ENCODE measurements at places on chromosomes 12 and 14. TPM values are rescaled to one million over a fixed set of nuclear protein-coding genes. Genes with fewer than 3 reads are reported as not detected.

The PPTC7 gene
- 3.6 TPM for total RNA-seq

The RD3L gene
- not detected for total RNA-seq

DNA sequence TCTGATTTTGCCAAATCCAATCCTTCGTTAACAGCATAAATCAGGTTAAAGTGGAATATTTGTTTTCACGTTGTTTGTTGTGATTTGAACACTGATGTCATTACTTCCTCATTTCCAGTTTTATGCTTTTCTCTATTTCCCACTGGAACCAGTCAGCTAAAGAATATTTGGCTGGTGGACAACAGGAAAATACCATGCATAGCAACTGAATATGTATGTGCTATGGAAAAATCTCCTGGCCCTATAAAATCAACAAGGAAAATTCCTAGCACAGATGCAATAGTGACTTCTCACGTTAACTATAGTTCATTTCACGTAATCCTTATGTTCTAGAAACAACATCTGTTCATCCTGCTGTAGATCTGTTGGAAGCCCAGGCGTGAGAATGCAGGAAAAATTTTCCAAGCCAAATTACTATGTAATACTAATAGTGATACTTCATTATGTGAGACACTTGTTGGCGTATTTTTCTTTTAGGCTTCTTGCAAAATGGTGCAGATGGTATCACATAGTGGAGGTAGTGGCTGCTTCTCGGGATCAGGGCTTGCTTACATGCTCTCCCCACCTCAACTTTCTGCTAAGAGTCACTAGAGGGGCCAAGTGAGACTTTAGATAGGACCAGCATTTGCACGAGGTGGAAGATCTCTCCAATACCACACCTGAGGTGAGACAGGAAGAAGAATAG, 86.3 kb upstream of the USP44 start:
- DNase-seq, result peak; percentile 60

GRCh38 chr14:85252011-85252410, 277.9 kb upstream of the FLRT2 start:
- peak; percentile 21 for DNase-seq

The DEPDC4 gene
- 3.1 TPM for total RNA-seq

The MMP17 gene
- 5.7 TPM for total RNA-seq

The TMEM229B gene
- 3.1 TPM for total RNA-seq

DNA sequence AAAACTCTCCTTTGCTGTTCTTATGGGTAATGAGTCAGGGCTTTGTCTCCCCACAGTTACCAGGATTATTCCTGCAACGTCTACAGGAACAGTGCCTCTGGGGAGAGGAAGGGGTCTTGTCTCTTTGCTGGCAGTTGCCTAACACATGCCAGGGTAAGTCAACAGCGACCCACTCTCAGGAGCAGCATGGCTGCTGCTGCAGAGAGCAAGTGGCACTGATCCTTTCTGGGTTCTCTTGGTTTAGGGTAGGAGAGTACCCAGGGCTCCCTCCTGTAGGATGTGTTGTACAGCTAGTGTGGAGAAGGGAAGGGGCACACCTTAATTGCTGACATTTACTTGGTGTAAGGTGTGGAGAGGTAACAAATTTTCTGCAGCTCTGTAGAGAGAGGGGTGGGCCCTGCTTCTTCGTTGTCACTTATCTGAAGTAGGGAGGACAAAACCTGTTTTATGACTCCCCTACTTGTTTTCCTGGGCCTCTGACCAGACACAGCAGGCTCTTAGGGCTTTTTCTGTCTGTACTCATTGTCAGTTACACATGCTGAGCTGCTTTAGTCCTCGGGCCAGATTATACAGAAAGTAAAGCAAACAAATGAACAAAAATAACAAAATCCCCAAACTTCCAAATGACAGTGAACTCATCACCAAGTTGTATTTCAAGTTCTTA, 168.2 kb downstream of the ACSS3 start:
- DNase-seq, result no peak

- DNase-seq, result no peak
These were observed 24.7 kb downstream of the TRAPPC6B start for GRCh38 chr14:39145266-39145966.

The GALNT6 gene
- total RNA-seq, result 38.0 TPM

- no peak for DNase-seq
These were observed 67.9 kb downstream of the DPF3 start for GRCh38 chr14:72826039-72826438.

The EGLN3 gene
- 1.5 TPM for total RNA-seq

The KCNJ8 gene
- not detected for total RNA-seq

The SLC2A14 gene
- not detected for total RNA-seq

DNA sequence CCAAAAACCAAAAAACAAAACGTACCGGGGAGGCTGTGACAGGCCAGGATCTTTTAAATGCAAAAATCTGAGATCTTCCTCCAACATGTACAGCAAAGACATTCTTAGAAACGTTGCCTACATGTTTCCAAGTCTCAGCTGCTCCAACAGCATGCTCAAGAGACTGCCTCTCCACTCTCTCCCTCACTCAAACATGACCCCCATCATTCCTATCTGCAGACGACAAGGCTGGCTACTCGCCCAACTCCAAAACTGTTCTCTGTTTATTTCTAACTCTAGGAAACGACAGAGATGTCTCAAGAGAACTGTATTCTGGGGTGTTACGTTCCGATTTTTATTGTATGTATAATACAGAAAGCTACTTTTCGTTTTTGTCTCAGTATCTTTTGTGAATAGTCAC, 57.5 kb upstream of the TMCC3 start:
- no peak for DNase-seq

The NCAPD2 gene
- 46.2 TPM for total RNA-seq
